ENCODE measurements at places on chromosomes 7 and 10.

DNA sequence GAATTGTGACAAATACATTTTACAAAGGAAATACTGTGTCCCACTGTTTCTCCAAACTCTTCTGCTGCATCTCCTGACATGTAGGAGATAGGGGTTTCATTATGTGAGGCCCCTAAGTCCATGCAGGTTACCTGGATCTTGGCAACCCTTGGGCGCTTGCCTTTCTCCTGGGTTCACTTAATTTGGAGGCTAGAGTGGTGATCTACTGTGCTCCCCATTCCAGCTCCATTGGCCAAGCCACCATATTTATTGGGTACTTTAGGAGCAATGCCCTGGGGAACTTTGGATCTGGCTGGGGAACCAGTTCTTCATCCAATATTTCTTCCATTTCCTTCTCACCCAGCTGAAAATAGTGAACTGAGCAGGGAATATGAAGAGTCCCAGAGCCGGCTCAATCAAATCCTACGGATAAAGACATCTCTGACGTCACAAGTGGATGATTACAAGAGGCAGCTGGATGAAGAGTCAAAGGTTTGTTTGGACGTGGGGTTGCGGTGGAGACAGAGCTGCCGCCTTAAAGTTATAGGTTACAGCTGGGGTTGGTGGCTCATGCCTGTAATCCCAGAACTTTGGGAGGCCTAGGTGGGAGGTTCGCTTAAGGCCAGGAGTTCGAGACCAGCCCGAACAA lies 18.5 kb downstream of the MYH16 start:
- DNase-seq: no peak

DNA sequence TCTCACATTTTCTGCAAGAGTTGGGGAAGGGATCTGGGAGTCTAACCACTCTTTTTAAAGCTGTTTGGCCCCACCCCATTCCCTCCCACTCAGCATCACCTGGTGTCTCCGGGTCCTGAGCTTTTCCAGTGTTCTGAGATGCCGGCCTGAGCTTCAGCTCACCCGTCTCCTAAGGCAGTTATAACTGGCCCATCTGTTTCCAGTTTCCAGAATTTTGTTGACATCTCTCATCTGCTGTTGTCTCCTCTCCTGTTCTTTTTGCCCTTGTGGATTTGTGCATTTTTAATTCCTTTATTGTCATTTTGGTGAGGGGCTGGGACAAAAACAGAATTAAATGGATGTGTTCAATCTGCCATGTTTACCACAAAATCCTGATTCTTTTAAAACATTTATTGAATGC lies 160.6 kb downstream of the C10orf105 start:
- no peak for DNase-seq

GRCh38 chr7:98993024-98993897 lies 114.9 kb downstream of the TRRAP start:
- no peak for DNase-seq

- DNase-seq: peak; percentile 81
Measured at GRCh38 chr7:132577206-132578049, 1.2 kb upstream of the PLXNA4 start.

GRCh38 chr10:3201796-3202195 lies 29.2 kb upstream of the PITRM1 start:
- DNase-seq: no peak

Data from NCI-H1105 (cell line).